ENCODE measurements at places on chromosomes 7 and 10.

- no peak for DNase-seq
Measured at GRCh38 chr10:30456266-30456665, 22.3 kb downstream of the MAP3K8 start.

- no peak for DNase-seq
Measured at GRCh38 chr7:12137283-12137682, 73.8 kb upstream of the TMEM106B start.

- DNase-seq, result no peak
Measured at GRCh38 chr10:77500754-77501151, 136.9 kb downstream of the KCNMA1 start.

- no peak for DNase-seq
Measured at GRCh38 chr10:87816898-87817608, 973 bp downstream of the ATAD1 start.

GRCh38 chr10:123398180-123398591, 244.0 kb downstream of the BUB3 start:
- no peak for DNase-seq

DNA sequence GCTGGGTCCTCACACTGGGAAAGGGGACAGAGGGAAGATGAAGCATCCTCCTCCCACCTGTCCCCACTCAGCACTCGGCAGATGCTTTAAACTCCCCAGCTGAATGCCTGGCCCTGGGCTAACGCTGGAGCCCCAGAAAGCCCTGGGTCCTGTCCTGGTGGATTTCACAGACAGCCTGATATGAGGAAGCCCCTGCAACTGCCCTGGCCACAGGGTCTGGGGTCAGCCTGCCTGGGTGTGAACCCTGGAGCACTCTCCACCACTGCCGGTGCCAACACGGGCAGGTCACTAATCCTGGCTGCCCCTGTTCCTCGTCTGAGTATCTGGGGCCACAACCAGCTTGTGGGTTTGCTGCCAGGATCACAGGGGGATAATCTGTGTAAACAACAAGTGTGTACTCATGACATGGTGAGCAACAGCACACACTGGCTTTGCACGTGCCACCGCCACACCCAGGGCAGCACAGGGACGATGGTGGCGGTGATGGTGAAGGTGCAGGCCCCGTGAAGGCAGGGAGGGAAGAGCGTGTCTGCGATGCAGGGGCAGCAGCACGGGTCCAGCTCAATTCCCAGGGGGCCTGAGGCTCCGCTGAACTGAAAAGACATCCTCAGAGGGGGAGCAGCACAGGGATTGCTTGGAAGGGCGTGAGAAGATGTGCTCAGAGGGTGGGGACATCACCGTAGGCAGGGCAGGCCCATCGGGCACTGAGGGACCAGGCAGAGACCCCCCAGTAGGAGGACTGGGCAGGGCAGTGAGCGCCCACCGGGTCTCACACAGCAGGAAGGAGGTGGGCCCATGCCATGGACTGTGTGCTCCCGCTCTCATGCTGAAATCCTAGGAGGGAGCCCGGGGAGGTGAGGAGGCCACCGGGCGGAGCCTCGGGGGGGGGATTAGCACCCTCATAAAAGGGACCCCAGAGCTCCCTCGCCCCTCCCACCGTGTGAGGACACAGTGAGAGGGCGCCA, 238.7 kb downstream of the MAD1L1 start:
- no peak for DNase-seq

DNA sequence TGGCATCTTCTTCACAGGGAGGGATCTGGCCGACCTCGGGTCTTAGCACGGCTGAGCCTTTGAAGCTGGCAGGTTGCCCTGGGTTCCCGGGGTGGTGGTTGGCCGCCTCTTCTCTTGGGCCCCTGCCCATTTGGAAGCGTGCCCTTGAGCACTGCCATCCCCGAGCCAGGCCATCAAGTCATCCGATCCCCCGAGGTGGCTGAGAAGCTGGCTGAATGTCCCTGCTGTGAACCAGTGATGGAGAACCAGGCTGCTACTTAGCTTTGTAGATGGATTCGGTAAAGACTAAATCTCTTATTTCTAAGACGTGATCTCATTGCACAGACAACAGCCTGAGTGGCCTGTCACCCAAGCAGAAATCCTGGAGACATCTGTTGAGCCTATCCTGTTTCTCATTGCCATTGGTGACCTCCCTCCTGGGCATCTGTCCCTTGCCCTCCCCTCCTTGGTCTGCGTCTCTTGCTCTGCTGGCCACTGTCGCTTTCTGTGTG, 74.3 kb downstream of the GRK5 start:
- no peak for DNase-seq

DNA sequence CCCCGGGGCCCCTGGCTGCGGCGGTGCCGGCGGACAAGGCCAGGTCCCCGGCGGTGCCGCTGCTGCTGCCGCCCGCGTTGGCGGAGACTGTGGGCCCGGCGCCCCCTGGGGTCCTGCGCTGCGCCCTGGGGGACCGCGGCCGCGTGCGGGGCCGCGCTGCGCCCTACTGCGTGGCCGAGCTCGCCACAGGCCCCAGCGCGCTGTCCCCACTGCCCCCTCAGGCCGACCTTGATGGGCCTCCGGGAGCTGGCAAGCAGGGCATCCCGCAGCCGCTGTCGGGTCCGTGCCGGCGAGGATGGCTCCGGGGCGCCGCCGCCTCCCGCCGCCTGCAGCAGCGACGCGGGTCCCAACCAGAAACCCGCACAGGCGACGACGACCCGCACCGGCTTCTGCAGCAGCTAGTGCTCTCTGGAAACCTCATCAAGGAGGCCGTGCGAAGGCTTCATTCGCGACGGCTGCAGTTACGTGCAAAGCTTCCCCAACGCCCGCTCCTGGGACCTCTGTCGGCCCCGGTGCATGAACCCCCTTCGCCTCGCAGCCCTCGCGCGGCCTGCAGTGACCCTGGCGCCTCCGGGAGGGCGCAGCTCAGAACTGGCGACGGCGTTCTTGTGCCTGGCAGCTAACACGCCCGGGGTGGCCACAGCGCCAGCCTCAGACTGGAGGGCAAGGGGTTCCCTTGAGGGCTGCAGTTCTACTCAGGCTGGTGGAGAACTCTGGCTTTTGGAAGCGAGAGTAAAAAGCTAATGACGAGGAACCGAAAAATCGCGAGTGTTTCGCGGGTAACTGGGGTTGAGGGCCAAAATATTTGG, 804 bp downstream of the FRAT1 start:
- peak; percentile 38 for DNase-seq

GRCh38 chr7:126702242-126703016, 550.3 kb downstream of the GRM8 start:
- DNase-seq, result no peak

GRCh38 chr10:13831711-13832141, 245.0 kb downstream of the PRPF18 start:
- no peak for DNase-seq

DNA sequence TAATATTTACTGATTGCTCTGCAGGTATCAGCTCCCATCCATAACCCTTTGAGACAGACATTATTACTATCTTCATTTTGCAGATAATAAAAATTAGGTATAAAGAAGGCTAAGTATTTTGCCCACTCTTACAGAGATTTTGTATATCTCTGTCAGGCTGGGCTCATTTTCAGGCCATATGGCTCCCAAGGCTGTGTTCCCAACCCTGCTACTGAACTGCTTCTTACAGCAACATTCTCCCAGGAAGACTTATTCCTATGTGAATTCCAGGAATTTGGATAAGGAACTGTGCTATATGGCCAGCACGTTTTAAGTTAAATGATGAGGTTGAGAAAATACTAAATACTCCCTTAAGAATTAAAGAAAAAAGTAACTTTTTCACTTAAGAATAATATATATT, 1.9 kb upstream of the TMEM106B start:
- no peak for DNase-seq

DNA sequence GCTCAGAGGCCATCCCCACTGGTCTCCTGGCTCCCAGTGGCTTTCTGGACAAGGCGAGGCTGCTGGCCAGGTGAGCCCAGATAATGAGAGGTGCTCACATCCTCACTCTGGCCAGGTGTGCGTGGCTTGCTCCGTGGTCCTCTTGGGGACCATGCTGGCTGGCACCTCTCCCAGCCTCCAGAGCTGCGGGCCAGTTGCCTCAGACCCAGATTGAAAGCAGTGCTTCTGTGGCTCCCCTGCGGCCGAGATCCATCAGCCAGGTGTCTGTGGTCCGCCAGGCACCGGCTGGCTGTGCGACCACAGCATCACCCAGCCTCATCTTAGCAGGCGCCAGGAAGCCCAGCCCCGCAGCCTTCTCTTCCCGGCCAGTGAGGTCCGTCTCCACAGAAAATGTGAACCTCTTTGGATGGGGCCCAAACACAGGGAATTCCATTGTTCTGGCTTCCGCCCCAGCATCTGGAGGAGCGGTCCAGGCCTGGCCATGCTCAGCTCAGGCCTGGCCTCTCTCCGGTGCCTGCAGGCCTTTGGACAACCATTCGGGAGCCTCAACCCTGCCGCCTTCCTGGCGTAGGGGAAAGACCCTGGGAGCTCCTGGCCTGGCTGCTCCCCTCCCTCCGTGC, 5.2 kb upstream of the TTYH3 start:
- no peak for DNase-seq

GRCh38 chr7:129845972-129846327, 106.8 kb downstream of the UBE2H start:
- no peak for DNase-seq

DNA sequence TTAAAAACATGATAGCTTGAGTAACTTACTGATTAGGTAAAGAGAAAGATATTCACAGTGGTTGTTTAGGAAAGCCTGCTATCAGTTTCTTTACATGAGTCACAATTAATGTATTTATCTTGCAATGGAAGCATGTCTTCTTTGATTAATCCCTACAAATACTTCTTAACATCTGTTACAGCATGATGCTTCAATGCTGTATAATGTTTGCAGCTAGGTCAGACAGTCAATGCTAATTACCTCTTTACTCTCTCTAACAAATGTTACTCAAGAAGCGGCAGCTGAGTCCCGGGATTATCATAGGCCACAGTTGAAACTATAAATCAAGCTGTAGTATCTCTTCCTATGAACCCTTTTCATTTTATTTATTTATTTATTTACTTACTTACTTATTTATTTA, 33.2 kb downstream of the ACBD5 start:
- DNase-seq, result no peak

DNA sequence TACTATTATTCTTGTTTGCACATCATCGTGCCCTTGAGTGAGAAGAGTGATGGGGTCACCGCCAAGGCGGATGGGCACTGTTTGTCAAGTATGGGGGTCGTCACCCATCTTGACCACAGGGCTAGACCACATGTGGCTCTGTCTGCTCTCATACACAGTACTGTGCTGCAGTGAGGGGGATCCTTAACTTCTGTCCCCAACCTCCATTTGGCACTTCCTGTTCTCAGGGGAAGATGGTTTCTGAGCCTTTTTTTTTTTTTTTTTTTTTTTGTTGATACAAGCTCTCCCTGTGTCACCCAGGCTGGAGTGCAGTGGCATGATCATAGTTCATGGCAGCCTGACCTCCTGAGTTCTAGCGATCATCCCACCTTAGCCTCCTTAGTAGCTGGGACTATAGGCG, 13.6 kb downstream of the WBP1L start:
- DNase-seq, result no peak

- no peak for DNase-seq
Measured at GRCh38 chr10:120052964-120053702, 160.6 kb downstream of the SEC23IP start.

DNA sequence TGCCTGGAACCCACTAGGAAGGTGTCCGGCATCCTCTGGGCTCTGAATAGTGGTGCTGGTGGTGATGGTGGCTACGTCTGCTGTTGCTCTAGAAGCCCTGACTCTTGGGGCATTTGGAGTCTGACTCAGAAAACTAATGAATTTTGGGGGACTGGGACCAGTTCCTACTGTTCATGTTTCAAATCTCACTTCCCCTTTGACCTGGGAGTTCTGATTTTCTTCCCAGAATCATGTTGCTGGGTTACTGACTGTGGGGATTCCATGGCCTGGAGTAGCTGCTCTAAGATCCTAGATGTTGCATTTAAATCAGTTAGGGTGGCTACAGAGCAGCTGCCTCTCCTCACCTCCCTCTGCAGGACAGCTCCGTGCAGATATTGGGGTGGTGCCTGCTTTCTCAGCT, 3.2 kb downstream of the TSPAN33 start:
- DNase-seq, result no peak

- DNase-seq, result no peak
Measured at GRCh38 chr7:69800495-69800894, 202.2 kb downstream of the AUTS2 start.

DNA sequence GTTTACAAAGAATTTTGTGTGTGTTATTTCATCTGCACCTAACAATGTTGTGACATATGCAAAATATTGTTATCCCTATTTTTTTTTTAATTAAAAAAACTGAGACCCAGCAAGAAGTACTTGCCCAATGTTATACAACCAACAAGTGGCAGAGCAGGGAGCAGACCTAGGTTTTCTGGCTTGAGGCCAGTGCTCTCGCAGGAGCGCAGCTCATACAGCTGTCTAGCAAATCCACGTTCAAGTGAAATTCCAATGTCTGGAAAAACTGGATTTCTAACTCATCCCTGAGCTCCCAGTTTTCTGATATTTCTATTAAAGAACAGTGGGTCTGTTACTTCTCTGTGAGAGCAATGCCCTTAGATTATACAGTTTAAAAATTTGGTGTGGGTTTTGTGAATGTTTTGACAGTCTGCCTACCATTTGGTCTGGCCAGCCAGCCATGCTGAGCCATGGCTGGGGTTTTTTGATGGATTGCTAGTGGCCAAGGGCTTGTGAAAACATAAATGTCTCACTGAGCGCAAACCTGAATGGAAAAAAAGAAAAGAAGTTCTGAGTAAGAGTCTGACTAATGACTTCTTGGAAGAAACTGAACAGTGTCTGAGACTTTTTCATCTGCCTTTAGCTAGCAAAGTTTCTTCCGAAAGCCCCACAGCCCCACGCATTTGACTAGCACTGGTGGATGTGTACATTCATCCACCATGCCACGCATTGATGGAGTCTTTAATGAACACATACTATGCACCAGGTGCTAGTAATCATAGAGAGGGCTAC, 15.4 kb upstream of the PRF1 start:
- no peak for DNase-seq

DNA sequence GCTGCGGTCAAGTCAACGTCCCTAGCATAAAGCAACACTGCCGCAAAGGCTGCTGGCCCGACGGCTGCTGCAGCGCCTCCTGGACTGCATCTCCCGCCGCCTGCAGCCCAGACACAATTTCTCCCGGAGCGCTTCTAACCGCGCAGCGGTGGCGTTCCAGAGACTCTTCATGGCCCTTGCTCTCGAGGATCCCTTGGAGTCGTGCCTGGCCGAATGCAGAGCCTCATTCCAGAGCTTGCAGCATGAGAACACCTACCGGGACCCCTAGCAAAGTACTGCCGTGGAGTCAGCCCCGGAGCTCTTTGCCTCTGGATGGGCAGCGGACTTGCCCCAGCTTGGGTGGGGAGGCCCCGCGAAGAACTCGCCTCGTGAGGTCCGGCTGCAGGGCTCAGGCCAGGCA, 79.7 kb upstream of the ZNF32 start:
- DNase-seq, result no peak

Measured in stimulated activated CD8-positive, alpha-beta memory T cell treated with anti-CD3 and anti-CD28 coated beads, Interleukin-7, amount 100 ng/mL, for 24 hours (primary cell).